ENCODE measurements at places on chromosomes 1 and 21.
A peak's percentile ranks its signal among the peaks of the same experiment; 100 is the strongest.

DNA sequence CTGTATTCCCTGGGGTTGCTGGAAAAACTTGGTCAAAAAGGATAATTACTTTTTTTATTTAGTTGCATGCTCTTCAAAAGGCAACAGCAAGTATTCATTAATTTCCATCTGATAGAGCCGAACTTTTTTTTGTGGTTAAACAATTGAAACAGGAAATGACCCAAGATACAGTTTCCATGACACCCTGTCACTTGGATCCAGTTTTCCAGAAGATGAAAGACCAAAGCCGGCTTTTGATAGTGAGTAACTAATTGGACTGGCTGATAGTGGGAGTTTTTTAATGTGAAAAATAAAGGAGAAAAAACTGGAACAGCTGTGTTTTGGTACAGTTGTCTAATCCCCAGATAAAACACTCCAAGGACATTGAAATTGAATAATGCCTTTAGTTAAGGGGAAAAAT is 33.0 kb downstream of the CACHD1 start:
- DNase-seq = no peak

DNA sequence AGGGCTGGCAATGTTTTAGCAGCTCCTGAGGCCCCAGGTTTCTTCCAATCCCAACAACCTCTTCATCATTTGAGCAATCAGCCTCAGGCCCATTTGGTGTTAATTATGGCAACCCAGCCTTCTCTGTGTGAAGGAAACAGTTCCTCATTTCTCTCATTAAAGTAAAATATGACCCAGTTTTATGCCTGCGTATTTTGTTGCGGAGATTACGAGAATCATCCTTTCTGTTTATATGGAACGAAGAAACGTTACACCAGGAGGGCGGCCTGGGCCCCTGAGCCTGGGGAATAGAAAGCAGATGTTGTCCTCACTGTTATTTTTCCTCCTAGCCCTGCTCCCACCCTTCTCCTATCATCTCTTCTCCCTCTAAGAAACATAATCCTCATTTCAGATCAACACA is 332.2 kb upstream of the USP24 start:
- no peak for DNase-seq

GRCh38 chr1:51230501-51231078 is 5.5 kb upstream of the RNF11 start:
- DNase-seq = no peak

GRCh38 chr1:36481771-36482723 is 666 bp downstream of the CSF3R start:
- peak; percentile 39 for DNase-seq

DNA sequence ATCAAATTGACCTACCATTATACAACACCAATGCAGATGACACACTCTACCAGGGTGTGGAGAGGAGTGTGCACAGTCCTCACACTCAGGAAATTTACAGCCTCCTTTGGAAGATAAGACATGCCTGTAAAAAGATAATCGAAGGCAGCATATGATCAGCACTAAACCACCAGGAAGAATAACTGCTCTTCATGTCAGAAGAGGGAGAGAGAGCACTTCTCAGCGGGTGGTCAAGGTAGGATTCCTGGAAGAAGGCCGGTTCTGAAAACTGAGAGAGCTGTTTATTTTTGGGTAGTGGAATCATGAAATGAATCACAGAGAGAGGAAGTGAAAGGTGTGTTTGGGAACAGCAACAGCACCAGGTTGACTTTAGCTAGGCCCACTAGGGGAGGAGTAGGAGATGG is 14.0 kb upstream of the ZNF697 start:
- DNase-seq = no peak

DNA sequence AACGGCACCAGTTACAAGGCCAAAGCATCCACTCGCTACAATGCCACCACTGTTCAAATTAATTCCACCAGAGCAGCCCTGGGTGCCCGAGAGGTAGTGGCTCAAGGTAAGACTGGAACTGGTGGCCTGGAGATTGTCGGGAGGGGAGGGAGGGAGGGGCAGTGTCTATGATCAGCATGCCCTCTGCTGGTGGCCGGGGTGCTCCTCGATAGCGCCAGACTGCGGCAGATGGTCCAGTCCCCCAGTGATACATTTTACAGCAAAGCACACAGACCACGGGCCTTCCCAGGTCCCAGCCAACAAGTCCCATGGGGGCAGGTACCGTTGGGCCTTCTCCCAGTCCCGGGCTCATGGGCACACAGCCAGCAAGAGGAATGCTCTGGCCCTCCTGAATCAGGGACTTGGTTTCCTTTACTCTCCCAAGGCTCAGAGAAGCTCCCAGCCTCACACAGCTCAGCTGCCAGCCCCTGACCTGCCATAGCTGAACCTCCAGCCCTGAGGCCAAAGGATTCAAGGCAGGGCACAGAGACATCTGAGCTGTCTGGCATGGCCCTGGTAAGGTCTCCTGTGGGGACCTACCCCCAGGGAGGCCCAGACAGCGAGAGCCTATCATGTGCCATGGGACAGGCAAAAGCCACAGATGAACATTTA is 15.3 kb downstream of the ACOT7 start:
- DNase-seq = no peak

DNA sequence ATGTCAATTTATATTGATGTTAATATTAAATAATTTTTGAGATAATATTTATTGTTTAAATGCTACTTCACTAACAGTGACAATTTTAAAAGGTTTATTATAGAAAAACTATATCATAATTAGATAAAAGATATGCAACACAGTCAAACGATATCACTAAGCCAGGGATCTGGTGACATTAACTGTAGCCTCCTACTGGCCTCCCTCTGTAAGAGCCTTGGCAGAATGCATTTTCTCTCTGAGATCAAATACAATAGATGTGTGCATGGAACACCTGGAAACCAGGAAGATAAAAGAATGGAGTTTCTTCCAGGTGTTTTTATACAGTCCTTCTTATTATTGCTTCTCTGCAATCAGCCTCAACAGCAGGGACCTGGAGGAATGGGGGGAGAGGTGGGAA is 1762.1 kb downstream of the BRINP3 start:
- no peak for DNase-seq

DNA sequence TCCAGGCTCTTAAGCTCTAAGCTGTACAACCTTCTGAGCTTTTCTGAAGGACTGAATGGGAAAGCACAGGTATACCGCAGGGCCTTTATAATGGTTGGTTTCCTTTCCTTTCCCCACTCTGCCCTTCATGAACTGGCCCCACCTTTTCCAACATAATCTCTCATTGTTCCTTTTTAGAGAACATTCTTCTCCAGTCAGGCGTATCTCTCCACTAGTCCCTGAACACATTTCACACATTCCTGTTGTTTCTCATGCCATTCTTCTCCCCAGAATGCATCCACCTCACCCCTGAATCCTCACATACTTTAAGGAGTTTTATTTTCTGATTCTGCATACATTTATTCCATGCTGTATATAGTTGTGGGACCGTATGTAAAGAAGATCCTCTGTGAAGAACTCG is 41.3 kb downstream of the PGM1 start:
- DNase-seq = no peak

All from GM03348 (cell line).